EH (cell line): ENCODE measurements at places on chromosomes 1 and 21.

GRCh38 chr1:6489383-6489765, 2.1 kb downstream of the PLEKHG5 start:
- no peak for DNase-seq

GRCh38 chr21:45199201-45199600, 88.5 kb downstream of the POFUT2 start:
- DNase-seq: no peak

DNA sequence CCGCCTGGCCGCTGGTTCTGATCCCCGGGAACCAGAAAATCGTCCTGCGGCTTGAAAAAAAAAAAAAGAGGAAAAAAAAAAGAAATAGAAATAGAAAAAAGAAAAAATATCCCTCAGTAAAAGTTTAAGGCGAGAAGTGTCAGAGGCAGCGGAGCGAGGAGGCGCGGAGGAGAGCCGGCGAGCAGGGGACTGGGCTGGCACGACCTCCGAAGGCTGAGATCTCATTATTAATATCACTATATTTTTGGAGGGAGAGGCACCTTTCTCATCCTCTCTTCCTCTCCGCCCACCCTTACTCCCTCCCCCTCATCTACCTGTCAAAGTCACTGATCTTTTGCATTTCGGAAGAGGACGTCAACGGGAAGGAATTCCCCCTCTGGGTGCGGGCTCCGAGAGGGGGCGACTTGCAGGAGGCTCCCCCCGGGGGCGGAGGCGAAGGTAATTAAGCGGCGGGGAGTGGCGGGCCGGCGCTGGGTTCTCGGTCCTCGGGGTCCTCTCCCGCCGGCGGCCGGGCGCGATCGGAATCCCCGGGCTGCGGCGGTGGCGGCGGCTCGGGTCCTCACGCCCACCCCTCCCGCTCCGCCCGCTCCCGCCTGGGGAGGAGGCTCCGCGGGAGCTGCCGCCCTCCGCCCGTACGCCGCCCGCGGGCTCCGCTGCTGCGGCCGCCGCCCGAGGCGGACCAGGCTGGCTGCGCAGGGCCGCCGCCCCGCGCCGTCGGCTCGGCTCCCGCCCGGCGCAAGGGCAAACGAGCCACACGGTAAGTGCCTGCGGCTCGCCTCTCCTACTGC, at the start of gene NTNG1:
Gene NTNG1 (plus strand): TSS at position 337 of the 788 bp plus-strand sequence.
- DNase-seq: no peak

- no peak for DNase-seq
Measured at GRCh38 chr1:119703666-119704450, 7.9 kb upstream of the PHGDH start.

- DNase-seq: no peak
Measured at GRCh38 chr1:14594045-14594444, 4.4 kb upstream of the KAZN start.

DNA sequence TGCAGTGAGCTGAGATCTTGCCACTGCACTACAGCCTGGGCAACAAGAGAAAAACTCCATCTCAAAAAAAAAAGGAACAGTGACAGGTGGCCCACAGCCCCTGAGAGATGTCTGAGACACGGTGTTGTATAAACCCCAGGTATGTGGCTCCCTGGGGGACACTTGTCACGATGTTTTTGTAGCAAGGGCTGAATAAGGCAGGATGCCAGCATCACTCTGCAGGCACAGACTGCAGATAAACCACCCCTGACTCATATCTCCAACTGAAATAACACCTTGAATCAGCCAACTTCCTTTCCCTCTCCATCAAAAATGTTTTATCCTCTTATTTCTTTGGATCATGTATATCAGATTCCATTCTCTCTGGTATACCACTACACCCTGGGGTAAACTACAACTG, 52.5 kb downstream of the NMNAT2 start:
- DNase-seq: no peak

- no peak for DNase-seq
Measured at GRCh38 chr1:191913260-191913977, 244.8 kb upstream of the RGS18 start.
